MCF 10A (cell line): ENCODE measurements at places on chromosomes 12 and 14. TPM values are rescaled to one million over a fixed set of nuclear protein-coding genes. Genes with fewer than 3 reads are reported as not detected.
A peak's percentile ranks its signal among the peaks of the same experiment; 100 is the strongest.

- no peak overlapping the region for H3K27ac ChIP-seq
- no peak for DNase-seq
- no peaks in the 10 kb centered on the region for H3K27me3 ChIP-seq
- H3K36me3 ChIP-seq, result no peaks in the 10 kb centered on the region
- no peak overlapping the region for H3K4me3 ChIP-seq
Measured at GRCh38 chr12:31669020-31669419, 9.5 kb downstream of the ETFBKMT start.

- H3K36me3 ChIP-seq, result no peaks in the 10 kb centered on the region
- H3K27ac ChIP-seq, result no peak overlapping the region
- peaks cover 5% of the 10 kb centered on the region for H3K4me1 ChIP-seq
- no peak for DNase-seq
Measured at GRCh38 chr12:49707812-49708147, 575 bp upstream of the FMNL3 start.

DNA sequence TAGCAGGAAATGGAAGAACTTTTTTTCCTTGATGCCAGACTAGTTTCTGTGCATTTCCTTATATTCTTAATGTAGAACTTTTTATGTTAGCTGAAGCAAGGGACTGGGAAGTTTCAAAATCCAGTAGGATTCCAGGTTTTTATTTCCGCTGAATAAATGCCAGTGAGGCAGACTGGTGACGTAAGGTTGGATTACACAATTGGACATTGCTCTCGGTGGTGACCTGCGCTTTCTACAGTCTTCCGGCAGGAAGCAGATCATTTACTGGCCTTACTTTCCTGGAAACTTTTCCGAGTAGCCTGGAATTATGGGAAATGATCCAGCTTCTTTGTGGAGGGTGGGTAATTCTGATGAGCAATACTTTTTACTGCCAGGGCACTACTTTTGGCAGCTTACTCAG lies 3.6 kb downstream of the IFT43 start:
- H3K36me3 ChIP-seq, result peaks cover 17% of the 10 kb centered on the region
- no peaks in the 10 kb centered on the region for H3K27me3 ChIP-seq
- DNase-seq, result peak; percentile 91
- no peak overlapping the region for H3K4me3 ChIP-seq

DNA sequence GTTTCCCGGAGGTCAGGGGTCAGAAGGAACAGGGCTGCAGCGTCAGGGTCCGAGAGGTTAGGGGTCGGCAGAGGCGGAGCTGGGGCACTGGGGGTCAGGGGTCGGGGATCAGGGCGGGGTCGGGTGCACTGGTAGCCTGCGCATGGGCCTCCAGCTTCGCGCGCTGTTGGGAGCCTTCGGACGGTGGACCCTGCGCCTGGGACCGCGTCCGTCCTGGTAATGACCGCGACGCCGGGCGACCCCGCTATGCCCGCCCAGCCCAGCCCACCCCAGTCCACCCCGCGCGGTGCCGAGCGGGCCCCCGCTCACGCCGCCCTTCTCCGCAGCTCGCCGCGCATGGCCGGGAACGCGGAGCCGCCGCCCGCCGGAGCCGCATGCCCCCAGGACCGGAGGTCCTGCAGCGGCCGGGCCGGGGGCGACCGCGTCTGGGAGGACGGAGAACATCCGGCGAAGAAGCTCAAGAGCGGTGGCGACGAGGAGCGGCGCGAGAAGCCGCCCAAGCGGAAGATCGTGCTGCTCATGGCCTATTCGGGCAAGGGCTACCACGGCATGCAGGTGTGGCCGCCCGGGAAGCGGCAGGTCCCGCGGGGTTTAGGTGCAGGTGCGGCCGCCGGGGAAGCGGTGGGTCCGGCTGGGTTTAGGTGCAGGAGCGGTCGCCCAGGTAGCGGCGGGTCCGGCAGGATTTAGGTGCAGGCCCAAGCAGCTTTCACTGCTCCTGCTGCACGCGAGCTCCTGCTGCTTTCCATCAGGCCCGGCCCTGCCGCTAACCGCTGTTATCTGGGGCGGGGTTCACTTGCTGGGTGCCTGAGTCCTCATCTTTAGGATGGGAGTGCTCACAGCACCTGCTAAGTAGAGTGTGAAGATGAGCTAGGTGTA lies 743 bp downstream of the PUS1 start:
- peaks cover 41% of the 10 kb centered on the region for H3K36me3 ChIP-seq
- no peak for DNase-seq
- H3K4me1 ChIP-seq, result no peaks in the 10 kb centered on the region
- peak overlapping the region; percentile 92 for H3K27ac ChIP-seq
- no peaks in the 10 kb centered on the region for H3K27me3 ChIP-seq

Gene PLEKHD1
- 0.05 TPM in 1 of 2 replicates, not detected in the other for total RNA-seq

Gene RNF10
- total RNA-seq, result 166 and 222 TPM in 2 replicates

GRCh38 chr12:2389079-2389790 lies 336.4 kb downstream of the CACNA1C start:
- H3K27ac ChIP-seq, result no peak overlapping the region
- DNase-seq, result no peak
- H3K4me3 ChIP-seq, result no peak overlapping the region
- H3K27me3 ChIP-seq, result peaks cover 17% of the 10 kb centered on the region
- H3K4me1 ChIP-seq, result peaks cover 12% of the 10 kb centered on the region
- no peaks in the 10 kb centered on the region for H3K36me3 ChIP-seq

DNA sequence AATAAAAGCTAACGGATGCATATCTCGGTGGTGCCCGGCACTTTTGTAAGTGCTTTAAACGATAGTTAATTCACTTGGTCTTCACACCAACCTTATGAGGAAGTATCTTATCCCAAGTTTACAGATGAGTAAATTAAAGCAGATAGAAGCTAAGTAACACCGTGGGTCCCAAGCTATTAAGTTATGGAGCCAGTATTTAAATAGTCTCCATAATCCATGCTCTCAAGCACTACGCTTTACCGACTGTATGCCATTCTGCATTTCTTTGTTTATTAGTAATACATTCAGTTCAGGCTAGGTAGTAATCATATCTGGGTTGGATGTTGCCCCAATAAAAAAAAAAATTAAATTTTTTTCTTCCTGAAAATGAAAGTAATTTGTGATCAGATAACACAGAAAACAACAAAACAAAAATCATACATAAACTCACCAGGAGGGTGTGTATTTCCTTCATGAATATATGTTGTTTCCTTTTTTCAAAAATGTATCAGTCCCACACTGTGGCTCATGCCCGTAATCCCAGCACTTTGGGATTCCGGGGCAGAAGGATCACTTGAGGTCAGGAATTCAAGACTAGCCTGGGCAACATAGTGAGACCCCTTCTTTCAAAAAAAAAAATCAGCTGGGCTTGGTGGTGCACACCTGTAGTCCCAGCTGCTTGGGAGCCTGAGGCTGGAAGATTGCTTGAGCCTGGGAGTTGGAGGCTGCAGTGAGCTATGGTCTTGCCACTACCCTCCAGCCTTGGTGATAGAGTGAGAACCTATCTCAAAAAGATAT lies 1.4 kb upstream of the M6PR start:
- peak overlapping the region; percentile 100 for H3K4me3 ChIP-seq
- peaks cover 22% of the 10 kb centered on the region for H3K36me3 ChIP-seq
- peaks cover 20% of the 10 kb centered on the region for H3K4me1 ChIP-seq
- peak overlapping the region; percentile 100 for H3K27ac ChIP-seq

GRCh38 chr14:94542111-94542810 lies 19.0 kb upstream of the SERPINA4 start:
- H3K4me1 ChIP-seq, result peaks cover 9% of the 10 kb centered on the region
- no peaks in the 10 kb centered on the region for H3K27me3 ChIP-seq
- H3K4me3 ChIP-seq, result no peak overlapping the region
- H3K36me3 ChIP-seq, result no peaks in the 10 kb centered on the region

GRCh38 chr12:31813305-31813704 lies 84.5 kb upstream of the AMN1 start:
- no peaks in the 10 kb centered on the region for H3K36me3 ChIP-seq
- H3K4me3 ChIP-seq, result no peak overlapping the region
- DNase-seq, result peak; percentile 11
- H3K4me1 ChIP-seq, result peaks cover 6% of the 10 kb centered on the region
- H3K27me3 ChIP-seq, result no peaks in the 10 kb centered on the region
- no peak overlapping the region for H3K27ac ChIP-seq

DNA sequence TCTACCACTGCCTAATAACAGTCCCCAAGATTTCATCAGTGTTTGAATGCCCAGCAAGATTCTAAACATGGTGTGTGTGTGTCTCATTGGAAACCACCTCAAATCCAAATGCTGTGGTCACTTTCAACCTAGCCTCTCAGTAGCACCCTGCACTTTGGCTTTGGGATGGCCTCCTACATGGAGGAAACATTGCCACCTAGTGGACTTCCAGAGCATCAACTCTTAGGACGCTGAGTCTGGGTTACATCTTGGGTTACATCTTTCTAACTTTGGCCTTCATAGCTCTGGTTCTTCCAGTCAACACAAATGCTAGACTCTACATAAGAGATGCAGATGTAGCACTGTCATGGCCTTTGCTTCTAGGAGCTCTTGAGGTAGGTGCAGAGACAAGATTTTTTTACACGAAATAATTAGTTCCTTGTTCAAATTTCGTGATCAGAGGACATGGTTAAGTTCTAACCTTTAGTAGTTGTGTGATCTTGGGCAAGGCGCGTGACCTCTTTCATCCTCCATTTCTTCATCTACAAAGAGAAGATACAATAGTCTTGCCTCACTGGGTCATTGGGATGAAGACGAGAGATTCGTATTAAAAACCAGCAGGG lies 113.5 kb upstream of the VASH1 start:
- H3K27ac ChIP-seq, result no peak overlapping the region
- H3K4me3 ChIP-seq, result no peak overlapping the region
- DNase-seq, result peak; percentile 75
- H3K36me3 ChIP-seq, result no peaks in the 10 kb centered on the region
- H3K4me1 ChIP-seq, result no peaks in the 10 kb centered on the region

- H3K27me3 ChIP-seq, result no peaks in the 10 kb centered on the region
- no peak overlapping the region for H3K27ac ChIP-seq
- peaks cover 7% of the 10 kb centered on the region for H3K4me1 ChIP-seq
Measured at GRCh38 chr12:86196465-86196864, 59.7 kb downstream of the MGAT4C start.

- no peaks in the 10 kb centered on the region for H3K27me3 ChIP-seq
- H3K36me3 ChIP-seq, result peaks cover 12% of the 10 kb centered on the region
- H3K27ac ChIP-seq, result peak overlapping the region; percentile 88
- H3K4me1 ChIP-seq, result peaks cover 63% of the 10 kb centered on the region
Measured at GRCh38 chr14:100030452-100031153, 34.6 kb upstream of the EVL start.

Gene KRT78
- total RNA-seq, result not detected in 2 replicates

- no peak overlapping the region for H3K4me3 ChIP-seq
- H3K36me3 ChIP-seq, result no peaks in the 10 kb centered on the region
- no peak overlapping the region for H3K27ac ChIP-seq
- H3K4me1 ChIP-seq, result no peaks in the 10 kb centered on the region
- no peak for DNase-seq
- H3K27me3 ChIP-seq, result no peaks in the 10 kb centered on the region
Measured at GRCh38 chr12:102765736-102766135, 151.3 kb downstream of the PAH start.

DNA sequence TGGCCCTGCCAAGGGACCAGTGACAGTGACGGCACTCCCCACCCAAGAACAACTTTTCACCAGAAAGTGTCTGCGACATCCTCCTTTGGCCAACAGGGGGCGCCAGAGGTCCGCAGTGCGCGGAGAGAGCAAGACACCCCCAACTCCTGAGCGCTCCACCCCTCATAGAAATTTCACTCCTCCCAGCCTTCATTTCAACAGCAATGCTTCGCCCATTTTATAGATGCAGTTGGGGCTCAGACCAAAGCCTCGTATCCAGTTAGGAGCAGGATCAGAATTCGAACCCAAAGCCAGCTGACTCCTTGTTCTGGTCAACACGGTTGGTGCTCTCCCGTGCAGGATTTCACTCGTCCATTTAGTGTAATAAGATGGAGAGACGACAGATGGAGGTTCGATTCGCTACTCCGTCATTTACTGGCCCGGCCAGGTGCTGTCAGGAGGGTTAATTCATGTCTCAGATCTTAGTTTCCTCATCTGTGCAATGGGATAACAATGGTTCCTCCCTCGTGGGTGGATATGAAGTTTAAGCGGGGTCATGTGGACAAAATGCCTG lies 2.4 kb upstream of the POP5 start:
- peak; percentile 73 for DNase-seq
- no peak overlapping the region for H3K27ac ChIP-seq
- peaks cover 27% of the 10 kb centered on the region for H3K36me3 ChIP-seq
- peaks cover 16% of the 10 kb centered on the region for H3K4me1 ChIP-seq

Gene SPIC
- not detected in 2 replicates for total RNA-seq

DNA sequence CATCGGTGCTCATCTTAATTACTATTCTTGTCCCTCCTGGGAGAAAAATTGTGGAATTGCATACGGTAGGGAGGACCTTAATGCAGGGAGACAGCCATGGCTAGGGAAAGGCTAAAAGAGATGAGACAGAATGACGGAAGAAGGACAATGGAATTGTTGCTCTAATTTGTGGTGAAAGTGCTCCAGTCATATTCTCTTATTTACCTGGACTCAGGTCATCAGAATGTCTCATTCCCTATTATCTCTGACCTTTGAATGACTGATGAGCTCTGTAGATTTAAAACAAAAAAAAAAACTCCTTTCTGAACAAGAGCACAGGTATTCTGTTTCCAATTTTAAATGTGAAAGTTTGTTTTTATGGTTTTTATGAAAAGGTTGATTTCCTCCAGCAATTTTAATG lies 8.6 kb upstream of the EPS8 start:
- no peaks in the 10 kb centered on the region for H3K36me3 ChIP-seq
- no peak overlapping the region for H3K4me3 ChIP-seq
- peak; percentile 16 for DNase-seq
- H3K27ac ChIP-seq, result peak overlapping the region; percentile 14

DNA sequence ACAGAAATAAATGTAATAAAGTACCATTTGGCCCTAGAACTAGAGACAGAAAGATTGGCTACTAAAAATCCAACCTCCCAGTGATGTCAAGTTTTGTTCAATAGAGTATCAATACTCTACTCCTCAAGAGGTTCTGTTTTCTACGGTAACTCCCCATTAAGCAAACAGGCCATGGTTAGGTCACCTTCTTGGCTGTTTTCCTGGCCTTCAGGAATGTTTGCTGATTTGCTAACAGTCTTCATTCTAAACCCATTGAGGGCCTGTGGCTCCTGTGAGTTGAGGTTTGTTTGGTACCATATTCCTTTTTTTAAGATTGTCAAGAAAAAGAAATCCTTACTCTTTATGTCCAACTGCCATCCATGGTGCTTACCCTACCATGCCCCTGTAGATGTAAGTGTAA lies 1022.0 kb upstream of the TMEM132C start:
- no peaks in the 10 kb centered on the region for H3K27me3 ChIP-seq
- peak; percentile 28 for DNase-seq
- peaks cover 37% of the 10 kb centered on the region for H3K4me1 ChIP-seq

Gene MEG3
- not detected in 2 replicates for total RNA-seq

GRCh38 chr14:62443796-62444195 lies 601.5 kb downstream of the KCNH5 start:
- peak; percentile 56 for DNase-seq
- peaks cover 11% of the 10 kb centered on the region for H3K4me1 ChIP-seq
- H3K27me3 ChIP-seq, result no peaks in the 10 kb centered on the region
- H3K4me3 ChIP-seq, result no peak overlapping the region

GRCh38 chr14:81551471-81551870 lies 17.8 kb upstream of the SEL1L start:
- no peak overlapping the region for H3K4me3 ChIP-seq
- H3K27ac ChIP-seq, result no peak overlapping the region
- H3K36me3 ChIP-seq, result no peaks in the 10 kb centered on the region
- no peaks in the 10 kb centered on the region for H3K27me3 ChIP-seq
- H3K4me1 ChIP-seq, result no peaks in the 10 kb centered on the region

- no peaks in the 10 kb centered on the region for H3K36me3 ChIP-seq
- H3K4me3 ChIP-seq, result no peak within 1 kb of the TSS
- no peak for DNase-seq
- no peak within 1 kb of the TSS for H3K27ac ChIP-seq
Measured at GRCh38 chr14:93346926-93347721, at the start of gene COX8C. TSS of gene COX8C (plus strand) at chr14:93347182. CDS start at chr14:93347269, 87 bp downstream.

- H3K4me1 ChIP-seq, result no peaks in the 10 kb centered on the region
- no peaks in the 10 kb centered on the region for H3K36me3 ChIP-seq
- DNase-seq, result no peak
- H3K27me3 ChIP-seq, result no peaks in the 10 kb centered on the region
- H3K4me3 ChIP-seq, result no peak overlapping the region
- H3K27ac ChIP-seq, result no peak overlapping the region
Measured at GRCh38 chr12:85260896-85261295, 19.1 kb upstream of the ALX1 start.
